ENCODE measurements at places on chromosomes 16 and 17.
A peak's percentile ranks its signal among the peaks of the same experiment; 100 is the strongest.

GRCh38 chr17:40219594-40220338, 662 bp downstream of the WIPF2 start:
- DNase-seq: peak; percentile 74

DNA sequence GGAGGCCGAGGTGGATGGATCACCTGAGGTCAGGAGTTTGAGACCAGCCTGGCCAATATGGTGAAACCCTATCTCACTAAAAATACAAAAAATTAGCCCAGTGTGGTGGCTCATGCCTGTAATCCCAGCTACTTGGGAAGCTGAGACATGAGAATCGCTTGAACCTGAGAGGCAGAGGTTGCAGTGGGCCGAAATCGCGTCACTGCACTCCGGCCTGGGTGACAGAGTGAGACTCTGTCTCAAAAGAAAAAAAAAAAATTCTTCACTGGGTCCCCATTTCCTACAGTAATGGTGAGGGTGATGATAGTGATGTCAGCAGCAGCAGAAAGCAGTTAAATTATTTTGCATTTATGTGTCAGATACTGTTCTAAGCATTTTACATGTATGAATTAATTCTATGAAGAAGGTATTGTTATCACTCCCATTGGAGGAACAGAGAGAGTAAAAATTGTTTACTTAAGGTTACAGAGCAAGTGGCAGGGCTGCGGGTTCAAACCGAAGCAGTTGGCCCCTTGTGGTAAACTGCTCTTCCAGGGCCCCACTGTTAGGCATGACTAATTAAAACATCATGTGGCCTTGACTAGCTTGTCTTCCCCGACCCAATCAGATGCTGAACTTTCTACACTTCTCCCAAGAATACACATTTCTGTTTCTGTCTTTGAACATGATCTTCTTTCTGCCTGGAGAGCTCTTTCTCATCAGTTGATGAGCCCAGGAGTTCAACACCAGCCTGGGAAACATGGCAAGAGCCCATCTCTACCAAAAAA, 45.8 kb downstream of the STAT3 start:
- peak; percentile 50 for DNase-seq

DNA sequence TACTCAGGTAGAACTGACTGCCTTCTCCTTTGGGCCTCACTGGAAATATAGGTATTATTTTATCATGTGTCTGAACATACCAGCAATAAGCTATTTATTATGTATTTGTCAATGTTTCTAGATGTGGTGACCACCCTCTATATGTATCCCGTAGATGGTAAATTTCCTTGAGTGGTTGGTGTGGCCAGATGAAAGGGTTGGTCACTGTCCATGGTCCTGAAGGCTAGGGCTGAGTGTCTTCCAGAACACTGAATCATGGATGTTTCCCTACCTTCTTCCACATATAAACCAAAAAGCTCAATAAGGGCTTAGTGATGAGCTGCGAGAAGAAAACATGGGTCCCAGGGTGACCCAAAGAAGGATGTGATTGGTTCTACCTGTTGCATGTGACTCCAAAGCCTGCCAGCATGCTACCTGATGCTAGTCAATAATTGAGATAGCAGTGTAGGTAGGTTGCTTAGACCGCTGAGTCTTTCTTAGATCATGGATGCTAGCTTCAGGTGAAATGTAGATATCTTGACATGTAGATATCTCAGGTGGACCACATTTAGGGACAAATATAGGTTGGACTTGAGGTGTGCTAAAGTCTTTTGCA, 150.3 kb downstream of the ASIC2 start:
- DNase-seq: peak; percentile 33

GRCh38 chr17:41211845-41212466, 14.5 kb upstream of the KRTAP9-2 start:
- peak; percentile 70 for DNase-seq

DNA sequence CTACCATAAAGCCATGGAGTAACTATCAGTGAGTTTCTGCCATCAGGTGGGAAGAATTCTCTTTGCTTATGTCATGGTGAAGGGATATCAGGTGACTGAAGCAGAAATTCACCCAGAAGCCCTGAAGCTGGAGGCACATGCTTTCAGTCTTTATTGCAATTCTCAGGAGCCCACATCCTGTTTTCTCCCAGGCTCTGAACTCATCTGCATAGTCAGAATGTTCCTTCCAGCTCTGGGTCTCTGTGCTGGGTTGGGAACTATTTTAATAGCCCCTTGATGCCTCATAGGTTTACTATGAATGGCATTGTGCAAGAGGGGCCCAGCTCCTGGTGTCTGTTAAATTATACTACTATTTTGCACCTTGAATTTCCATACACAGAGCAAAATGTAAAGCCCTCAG, 198.4 kb upstream of the SOX9 start:
- peak; percentile 81 for DNase-seq

- no peak for DNase-seq
Observed at GRCh38 chr16:35714665-35715064, 2255.3 kb downstream of the TP53TG3F start.

DNA sequence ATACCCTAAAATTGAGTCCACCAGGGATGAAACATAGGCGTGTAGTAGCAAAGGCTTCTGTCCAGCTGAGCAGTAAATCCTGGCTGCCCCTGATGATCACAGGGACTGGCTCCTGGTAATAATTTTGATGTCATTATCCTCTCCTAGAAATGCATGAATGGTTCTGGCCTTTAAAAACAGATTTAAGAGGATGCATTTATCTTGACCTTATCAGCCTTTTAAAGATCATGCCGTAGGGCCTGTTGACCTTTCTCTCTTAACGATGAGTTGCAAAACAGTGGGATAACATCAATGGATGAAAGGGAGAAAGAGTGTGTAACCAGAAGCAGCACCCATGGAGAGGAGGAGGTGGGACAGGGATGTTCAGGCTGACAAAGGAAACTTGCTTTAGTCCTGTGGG, 128.5 kb downstream of the CA10 start:
- DNase-seq: no peak

DNA sequence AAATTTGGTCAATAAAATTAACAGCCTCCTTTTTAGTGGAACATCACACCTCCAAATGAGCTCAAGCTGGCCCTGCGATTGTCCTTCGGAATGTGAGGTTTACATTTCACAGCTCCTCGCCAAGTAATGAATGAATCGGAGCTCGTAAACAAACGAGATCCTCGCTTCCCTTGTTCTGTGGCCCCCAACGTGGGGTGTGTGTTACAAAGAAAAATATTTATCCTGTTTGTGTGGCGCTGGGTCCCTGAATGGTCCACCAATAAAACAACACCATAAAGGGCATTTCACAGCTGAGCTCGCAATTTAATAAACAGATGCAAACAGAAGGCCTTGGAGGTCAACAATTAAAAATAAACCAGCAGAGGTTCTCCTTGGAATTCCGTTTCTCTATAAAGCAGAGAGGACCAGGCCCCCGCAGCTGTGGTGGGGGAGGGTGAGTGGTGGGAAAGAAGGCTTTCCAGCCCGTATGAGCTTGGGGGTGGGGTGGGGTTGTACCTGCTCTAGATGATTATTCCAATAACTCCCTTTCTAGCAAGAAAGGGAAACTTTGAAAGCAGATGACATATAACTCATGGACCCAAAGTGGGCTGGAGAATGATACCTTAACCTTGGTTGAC, 393.9 kb upstream of the SALL1 start:
- no peak for DNase-seq

DNA sequence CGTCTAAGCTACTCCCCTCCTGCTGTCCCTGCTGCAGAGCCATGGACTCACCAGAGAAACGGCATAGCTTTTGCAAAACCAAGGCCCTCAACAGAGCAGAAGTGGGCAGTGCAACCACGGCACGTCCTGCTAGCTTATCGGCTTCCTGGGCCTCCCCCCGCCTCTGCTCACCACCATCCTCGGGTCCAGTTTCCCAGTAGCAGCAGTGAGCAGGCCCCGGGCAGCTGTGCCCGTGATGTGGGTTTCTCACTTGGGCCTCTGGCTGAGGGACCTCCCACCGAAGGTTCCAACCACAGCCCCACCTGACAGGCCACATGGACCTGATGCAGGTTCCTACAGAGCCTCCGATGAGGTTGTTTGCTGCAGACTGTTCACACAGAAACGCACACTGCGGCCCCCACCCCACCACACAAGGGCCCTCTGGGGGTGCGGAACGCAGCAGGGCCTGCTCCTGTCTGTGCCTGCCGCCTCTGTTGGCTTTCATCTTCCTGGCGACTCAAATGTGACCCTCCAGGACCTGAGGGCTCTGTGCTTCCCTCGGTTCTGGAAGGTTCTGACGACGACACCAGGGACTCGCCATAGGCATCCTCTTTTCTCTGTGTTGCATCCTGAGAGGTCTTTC, 24.8 kb downstream of the PDIA2 start:
- DNase-seq: no peak

- DNase-seq: no peak
Observed at GRCh38 chr16:11308493-11309283, 27.6 kb upstream of the PRM1 start.

DNA sequence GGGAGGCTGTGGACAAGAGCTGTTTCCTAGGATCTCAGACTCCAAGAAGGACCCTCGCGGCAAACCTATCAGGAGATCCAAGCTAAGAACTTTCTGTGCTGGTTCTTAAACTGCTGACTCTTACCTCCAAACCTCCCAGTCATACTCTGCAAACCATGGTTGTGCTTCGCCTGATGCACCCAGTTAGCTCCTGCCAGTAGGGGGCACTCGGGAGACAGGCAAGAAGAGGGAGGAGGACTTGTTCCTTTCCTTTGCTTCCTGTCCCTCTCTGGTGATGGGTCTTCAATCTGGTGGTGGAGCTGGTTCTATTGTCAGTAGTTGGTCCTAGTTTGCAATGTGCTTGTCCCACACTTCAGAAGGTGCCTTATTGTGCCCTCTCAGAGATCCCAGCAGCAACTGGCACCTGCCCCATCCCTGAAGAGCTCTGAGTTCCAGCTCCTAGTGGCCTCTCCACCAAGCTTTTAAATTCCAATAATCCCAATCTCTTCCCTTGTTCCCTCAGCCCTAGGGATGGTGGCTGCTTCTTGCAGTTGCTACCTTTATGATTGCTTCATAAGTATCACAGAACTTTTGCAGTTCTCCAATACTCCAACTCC, 113.5 kb upstream of the RPL38 start:
- peak; percentile 56 for DNase-seq

DNA sequence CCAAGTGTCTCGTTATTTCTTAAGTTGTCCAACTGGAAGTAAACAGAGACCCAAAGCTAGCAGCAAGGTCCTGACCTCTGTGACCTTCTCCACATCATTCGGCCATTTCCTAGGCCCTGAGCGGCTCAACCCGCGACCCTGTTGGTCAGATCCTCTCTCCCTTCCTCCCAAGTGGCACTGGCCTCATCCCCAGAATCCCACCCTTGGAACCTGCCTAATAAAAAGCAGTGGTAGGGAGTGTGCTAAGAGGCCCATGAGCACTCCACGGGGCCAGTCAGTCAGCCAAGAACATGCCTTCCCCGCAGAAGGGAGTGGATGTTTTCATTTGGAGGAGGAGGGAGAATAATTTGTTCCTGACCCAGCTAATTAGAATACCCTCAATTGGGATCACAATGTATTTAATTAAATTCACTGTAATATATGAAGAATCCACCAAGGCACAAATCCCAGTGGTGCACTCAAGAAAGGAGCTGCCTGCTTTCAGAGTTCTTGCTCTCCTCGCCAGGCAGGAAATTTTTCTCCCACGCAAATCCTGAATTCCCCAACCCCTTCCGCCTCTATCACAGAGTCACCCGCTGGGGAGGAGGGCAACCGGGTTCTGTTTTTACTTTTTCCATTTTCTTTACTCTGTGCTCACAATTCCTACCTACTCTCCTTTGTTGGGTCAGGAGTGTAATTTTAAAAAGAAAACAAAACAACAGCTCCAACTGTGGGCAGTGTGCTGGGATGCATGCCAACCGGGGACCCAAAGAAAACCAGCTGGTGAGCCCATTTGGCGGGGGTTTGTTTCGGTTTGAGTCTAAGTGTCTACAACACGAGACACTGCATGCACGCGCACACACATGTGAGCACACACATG, 153.4 kb downstream of the ZFHX3 start:
- no peak for DNase-seq

- no peak for DNase-seq
Observed at GRCh38 chr16:68232335-68232734, 3.6 kb downstream of the ESRP2 start.

DNA sequence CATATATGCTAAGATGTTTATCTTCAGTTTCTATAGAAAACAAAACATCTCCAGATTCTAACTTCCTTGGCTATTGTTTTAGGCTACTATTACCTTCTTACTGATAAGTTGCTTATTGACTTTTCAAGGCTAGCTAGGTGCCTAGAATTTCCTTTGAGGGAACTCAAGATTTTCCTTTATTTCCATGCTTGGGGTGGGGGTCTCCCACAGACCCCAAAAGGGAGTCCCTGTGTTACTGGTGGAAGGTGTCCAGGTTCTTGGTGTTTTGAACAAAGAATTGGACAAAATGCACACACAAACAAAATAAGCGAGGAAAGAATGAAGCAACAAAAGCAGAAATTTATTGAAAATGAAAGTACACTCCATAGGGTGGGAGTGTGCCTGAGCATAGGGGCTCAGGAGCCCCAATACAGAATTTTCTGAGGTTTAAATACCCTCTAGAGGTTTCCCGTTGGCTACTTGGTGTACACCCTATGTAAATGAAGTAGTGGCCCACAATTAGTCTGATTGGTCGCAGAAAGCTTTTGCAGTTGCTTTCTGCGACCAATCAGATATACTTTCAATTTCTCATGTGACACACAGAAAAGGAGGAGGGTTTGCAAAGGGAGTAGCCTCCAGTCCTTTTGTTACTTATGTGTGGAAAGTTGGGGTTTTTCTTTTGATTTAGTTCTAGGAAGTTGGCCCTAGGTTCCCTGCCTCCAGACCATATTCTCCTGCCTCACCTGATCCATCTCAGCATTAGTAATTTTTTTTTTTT, 67.5 kb downstream of the MARF1 start:
- no peak for DNase-seq

DNA sequence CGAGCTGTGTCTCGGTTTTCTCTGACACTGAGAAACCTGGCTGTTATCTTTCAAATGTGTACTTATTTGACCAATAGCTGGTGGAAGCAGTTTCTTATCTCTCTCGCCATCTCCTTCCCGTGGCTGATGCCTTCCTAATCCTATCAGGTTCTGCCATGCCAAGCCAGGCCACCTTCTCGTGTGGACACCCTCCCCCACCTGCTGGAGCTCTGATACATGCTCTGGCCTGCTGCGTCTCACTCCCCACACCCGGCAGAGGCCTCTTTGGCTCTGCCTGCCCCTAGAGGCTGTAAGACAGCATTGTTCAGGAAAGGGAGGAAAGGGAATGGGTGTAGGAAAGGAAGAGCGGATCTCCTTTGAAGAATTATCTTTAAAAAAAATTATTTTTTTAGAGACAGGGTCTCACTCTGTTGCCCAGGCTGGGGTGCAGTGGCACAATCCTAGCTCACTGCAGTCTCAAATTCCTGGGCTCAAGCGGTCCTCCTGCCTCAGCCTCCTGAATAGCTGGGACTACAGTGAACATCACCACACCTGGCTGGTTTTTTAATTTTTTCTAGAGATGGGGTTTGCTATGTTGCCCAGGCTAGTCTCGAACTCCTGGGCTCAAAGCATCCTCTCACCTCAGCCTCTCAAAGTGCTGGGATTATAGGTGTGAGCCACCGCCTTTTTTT, 7.5 kb upstream of the ARMC5 start:
- peak; percentile 89 for DNase-seq

- peak; percentile 11 for DNase-seq
Observed at GRCh38 chr17:80395402-80396151, 19.4 kb upstream of the ENDOV start.

- DNase-seq: peak; percentile 49
Observed at GRCh38 chr17:74528491-74529199, 2.6 kb downstream of the CD300LB start.

GRCh38 chr16:27547851-27548250, 1.9 kb downstream of the GTF3C1 start:
- DNase-seq: no peak

Measured in GM23248 (cell line).